NK-92 treated with Interleukin-12 subunit alpha and Interleukin-12 subunit beta, amount 100 ng/mL, for 24 hours (cell line): ENCODE measurements at places on chromosomes 2 and 18.

DNA sequence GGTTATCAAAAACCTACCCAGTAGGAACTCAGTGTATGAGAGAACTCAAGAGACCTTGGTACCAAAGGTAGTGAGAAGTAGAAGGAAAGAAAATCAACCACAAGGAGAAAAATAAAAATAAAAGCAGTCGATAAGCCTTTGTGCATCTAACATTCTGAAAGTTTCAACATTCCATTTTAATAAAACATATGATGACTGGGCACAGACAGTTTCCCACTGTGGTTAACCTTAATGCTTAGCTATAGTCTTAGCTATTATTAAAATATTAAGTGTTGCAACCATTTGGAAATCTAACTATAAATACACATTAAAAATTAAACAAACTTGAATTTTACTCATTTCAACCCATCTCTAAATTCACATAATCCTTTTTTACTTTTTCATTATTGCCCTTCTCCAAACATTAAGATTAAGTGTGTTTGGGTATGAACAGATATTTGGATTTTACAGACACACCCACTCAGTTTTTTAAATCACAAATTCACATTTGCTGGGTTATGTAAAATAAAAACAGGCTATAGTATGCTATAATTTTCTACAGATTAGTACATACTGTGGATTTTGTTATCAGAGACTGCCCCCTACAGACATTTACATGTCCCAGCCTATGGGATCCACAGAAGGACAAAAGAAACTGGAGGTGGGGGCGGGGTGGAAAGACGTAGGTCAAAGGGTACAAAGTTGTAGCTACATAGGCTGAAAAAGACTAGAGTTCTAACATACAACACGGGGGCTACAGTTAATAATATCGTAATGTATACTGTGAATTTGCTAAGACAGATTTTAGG is 32.8 kb downstream of the SRBD1 start:
- no peak for DNase-seq

GRCh38 chr2:168323529-168324021 is 76.2 kb upstream of the STK39 start:
- no peak for DNase-seq

DNA sequence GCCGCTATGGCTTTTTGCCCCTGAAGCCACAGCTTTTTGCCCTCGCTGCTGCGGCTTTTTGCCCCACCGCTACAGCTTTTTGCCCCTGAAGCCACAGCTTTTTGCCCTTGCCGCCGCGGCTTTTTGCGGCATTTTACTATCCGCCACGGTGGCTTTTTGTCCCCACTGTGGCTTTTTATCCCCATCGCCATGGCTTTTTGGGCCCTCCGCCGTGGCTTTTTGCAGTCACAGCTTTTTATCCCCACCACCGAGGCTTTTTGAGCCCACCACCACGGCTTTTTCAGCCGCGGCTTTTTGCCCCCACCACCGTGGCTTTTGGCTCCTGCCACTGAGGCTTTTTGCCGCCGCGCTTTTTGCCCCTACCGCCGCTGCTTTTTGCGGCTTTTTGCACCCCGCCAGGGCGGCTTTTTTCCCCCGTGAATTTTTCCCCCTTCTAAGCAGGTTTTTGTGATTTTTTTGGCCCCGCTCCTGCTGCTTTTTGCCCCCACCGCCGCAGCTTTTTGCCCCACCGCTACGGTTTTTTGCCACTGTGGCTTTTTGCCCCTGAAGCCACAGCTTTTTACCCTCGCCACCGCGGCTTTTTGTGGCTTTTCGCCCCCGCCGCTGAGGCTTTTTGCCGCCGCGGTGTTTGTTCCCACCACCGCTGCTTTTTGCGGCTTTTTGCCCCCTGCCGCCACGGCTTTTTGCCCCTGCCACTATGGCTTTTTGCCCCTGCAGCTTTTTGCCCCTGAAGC is 2797.2 kb upstream of the TEKT4 start:
- no peak for DNase-seq

DNA sequence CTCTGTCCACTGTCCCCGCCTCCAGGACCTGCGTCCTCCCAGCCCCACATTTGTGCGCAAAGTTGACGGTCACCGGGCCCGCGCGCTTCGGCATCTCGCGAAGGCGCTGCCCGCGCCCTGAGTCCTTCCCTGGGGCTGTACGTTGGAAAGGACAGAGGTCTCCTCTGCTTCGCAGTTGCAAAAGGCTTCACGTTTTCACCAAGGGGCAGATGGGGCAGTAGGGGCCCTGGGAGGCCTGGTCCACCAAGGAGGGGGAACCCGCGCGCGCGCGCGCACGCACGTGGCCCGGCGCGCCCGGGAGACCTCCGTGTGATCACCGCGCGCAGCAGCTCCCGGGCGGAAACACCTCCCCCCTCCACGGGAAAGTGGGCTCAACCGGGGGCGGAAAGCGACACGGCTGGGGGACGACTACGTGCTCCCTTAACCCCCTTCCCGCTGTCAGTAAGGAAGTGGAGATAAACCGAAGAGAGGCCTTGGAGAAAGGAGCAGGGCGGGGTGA is 21.9 kb downstream of the TEX44 start:
- no peak for DNase-seq

- no peak for DNase-seq
Measured at GRCh38 chr2:103773884-103774283, 1012.1 kb downstream of the TMEM182 start.

GRCh38 chr2:53432936-53433335 is 334.7 kb upstream of the CHAC2 start:
- no peak for DNase-seq

DNA sequence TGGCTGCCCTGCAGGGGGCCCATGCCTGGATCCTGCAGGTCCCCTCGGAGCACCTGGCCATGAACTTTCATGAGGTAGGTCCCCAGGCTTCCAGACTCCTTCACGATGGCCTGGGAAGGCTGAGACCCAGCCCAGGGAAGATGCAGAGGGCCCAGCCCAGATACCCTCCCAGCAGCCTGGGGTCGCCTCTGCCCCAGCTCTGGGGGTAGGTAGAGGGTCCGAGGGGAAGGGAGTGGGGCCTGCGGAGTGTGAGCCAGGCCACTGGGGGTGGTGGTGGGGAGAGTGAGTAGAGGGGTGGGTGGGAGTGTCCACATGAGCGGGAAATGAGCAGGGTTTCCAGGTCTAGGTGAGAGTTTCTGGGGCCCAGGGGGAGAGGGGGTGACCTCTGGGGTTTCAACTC is 1.2 kb upstream of the CHRND start:
- no peak for DNase-seq

DNA sequence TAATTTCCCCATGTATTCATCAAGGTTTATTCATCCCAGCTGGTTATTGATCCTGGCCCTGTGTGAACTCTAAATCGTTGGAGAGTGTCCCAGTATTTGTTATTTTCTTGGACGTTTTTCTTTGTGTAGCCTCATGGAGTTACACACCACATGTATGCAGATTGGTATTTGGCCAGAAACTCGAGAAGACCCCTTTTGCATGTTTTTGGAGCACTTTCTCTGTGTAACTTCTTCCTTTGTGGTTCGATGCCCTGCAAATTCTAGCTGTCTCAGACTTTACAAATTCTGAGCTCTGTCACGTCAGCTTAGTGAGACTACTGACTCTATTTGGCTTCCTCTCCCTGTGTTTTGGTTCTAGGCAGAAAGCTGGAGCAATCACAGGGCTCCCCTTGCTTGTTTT is 198.7 kb downstream of the MCFD2 start:
- no peak for DNase-seq

GRCh38 chr2:220509966-220510365 is 882.5 kb downstream of the SLC4A3 start:
- no peak for DNase-seq

DNA sequence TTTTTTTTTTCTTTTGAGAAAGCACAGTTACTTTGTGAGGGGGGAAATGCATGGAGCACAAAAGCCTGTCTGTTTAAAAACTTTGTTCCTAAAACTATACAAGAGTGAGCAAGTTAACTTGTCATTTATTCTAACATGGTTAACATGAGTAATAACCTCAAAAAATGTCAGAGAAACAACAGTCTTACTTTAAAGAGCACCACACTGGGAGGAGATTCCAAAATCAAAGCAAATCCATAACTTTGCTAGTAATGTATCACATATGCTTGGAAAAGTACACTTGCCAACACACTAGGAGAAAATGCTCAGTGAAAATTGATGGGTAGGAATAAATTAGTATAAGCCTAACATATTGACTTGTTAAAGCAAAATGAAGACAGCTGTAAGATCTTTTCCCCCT is 157.1 kb downstream of the PRPF40A start:
- no peak for DNase-seq

- no peak for DNase-seq
Measured at GRCh38 chr2:200423541-200423940, 86.3 kb downstream of the KCTD18 start.

GRCh38 chr18:11671156-11671555 is 17.9 kb upstream of the GNAL start:
- no peak for DNase-seq

GRCh38 chr2:104312684-104313083 is 541.2 kb upstream of the POU3F3 start:
- no peak for DNase-seq

DNA sequence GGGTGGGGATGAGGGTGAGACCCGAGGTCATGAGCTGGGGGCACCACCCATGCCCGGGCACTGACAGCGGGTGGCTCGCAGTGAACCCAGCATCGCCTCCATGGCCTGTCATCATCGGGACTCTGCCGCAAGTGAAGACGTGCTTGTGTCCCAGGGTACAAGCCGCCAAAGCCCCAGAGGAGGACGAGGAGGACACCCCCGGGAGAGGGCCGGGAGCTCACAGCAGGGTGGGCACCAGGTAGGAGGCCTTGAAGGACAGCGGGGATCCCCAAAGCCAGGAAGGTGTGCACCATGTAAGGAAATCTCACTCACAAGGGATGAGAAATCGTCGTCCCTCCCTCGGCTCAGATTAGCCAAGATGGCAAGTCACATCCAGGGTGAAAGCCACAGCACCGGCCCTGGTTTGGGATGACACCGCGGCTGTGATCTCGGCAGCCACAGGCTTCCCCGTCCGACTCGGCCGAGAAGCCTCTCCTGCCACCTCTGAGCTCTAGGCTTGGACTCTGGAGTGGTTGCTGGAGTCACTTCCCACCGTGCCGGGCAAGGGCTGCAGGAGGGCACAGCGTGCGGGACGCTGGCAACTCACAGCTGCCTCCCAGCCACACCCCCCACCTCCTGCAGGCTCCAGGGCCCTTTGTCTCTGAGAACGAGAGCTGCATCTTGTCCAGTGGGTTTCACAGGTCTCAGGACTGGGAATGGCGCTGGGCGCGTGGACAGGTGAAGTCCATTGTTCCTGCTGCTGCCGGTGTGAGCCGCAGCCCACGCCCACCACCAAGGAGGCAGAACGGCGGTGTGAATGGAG is 81.6 kb upstream of the CTDP1 start:
- DNase-seq = no peak

- no peak for DNase-seq
Measured at GRCh38 chr18:26017929-26018328, 72.5 kb downstream of the SS18 start.

- DNase-seq = no peak
Measured at GRCh38 chr2:53021828-53022227, 745.8 kb upstream of the CHAC2 start.

DNA sequence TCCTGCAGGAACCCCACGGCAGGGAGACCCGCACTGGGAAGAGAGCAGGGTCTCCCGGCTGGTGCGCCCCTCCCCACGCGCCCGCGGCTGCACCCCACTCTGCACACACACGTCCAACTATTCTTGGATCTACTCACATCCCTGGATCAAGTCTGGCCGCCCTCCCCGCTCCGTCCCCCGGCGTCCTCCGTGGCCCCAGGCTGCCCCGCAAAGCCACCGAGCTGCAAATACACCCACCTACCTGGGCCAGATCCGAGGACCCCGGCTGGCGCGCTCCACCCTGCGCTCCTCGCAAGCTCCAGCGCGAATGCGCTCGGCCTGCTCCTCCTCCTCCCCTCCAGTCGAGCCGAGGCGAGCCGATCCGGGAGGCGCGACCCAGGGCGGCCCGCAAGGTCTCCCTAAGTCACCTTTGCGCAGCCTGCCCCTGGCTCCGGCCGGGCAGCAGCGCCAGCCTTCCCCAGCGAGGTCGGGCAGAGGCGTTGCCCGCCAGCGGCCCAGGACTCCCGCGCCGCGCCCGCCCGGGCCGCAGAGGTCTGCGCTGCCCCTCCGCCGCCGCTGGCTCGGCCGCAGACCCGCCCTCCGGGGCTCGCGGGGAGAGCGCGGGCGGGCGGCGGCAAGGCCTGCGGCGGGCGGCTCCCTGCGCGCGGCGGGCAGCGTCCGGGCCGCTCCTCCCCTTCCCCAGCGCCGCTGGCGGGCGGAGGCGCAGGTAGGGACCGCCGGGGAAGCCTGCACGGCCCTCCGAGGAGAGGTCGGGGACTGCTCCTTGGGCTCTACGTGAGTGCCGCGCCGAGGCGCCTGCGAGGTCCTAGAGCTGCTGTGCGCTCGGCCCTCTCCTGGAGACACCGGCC is 126.0 kb downstream of the OSBPL1A start:
- no peak for DNase-seq

GRCh38 chr2:63124850-63125249 is 74.2 kb downstream of the OTX1 start:
- DNase-seq = no peak

DNA sequence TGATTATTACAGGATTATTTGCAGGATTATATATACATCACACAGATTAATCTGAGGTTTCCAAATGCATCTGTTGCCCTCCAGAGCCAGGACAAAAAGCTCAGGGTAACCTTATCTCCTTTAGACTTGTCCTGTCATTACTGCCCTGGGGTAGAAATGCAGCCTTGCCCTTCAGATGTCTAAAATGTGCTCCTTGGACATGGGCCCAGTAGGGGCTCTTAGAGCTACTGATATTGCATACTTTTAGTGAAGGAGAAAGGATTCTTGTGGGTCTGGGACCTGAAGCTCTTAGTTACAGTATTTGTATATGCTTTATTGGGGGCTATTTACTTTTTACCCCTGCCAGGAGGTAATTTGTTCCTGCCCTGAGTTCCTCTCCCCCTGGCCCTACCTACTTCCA is 56.1 kb downstream of the PRKRA start:
- DNase-seq = no peak

DNA sequence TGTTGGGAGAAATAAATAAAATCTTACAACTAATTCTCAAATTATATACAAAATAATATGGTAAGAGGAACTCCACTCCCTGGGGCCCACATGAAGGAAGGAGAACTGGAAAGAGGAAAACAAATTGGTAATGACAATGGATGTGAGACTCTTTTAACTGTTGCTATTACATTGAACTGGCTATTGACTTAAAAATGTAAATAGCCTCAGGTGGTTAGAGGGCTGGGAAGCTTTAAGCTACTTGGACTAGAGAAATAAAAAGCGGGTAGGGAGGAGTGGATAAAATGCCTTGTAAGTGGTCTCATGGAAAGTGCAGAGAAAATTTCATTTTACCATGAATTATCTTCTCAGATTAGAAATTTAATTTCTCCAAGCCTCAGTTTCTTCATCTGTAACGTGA is 64.1 kb downstream of the KCNJ3 start:
- DNase-seq = no peak
